NCI-H1694 treated with DMSO at 0.1 percent for 48 hours (cell line): ENCODE measurements at places on chromosomes 5 and 9.
A peak's percentile ranks its signal among the peaks of the same experiment; 100 is the strongest.

DNA sequence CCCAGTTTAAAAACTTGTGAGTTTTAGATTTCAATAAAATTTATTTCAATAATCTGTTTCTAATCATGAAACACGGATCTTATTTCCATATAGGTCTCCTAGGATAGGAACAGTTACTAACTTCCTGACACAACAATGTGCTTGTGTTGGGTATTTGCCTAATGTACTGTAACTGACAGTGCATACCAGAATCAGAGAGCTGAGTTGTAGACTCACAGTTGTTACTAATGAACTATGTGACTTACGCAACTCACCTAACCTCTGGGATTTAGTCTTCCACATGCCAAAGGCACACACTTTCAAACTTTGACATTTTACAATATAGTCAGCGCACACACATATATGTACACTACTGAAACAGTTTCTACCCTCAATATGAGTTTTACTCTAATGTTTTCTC, 77.7 kb downstream of the HOMER1 start:
- DNase-seq, result no peak

- DNase-seq, result no peak
Observed at GRCh38 chr5:179774442-179774841, 19.3 kb upstream of the LTC4S start.

- DNase-seq, result peak; percentile 26
Observed at GRCh38 chr9:133615186-133615585, 6.0 kb upstream of the FAM163B start.

GRCh38 chr5:169796731-169797130, 159.7 kb downstream of the DOCK2 start:
- DNase-seq, result no peak

DNA sequence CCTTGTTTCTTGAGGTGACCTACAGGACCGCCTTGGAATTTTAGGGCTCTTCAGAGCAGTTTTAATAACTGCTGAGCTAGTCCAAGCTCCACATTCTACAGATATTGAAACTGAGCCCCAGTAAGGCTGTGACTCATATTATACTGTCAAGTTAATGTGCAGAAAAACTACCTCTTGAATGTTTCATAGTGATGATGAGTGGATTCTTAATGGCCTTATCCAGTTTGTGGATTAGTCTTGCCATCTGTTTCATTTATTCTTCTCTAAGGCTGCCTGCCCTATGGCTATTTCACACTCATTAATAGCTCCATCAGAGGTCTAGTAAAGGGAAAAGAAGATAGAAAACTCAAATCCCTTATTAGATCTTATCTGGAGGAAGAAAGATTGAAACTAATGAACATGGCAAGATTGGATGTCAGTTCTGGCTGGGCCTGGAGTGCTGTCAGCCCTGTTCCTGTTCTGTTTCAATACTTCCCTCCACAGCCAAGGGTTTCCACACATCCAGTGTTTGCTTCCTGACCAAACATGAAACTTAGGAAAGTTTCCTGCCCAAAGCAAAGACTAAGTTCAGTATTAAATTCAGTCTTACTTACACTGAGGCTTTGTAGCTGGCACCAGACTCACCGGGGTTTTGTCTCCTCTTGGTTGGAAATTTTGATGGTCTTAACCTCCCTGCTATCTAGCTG, 215.6 kb upstream of the DMAC1 start:
- DNase-seq, result no peak

DNA sequence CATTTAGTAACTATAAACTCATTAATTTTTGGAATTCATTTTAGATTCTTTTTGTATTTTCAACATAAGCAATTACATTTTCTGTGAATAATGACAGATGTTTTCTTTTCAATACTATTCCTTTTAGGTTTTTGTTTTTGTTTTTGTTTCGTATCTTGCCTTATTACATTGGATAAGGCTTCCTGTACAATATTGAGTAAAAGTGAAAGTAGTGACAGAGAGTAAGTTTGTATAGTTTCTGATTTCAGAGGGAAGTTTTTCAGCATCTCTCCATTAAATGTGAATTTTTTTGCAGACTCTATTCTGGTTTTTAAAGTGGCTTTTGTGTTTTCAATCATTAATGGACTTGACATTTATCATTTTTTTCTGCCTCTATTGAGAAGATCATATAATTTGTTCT, 12.8 kb upstream of the CAMK4 start:
- DNase-seq, result no peak

- no peak for DNase-seq
Observed at GRCh38 chr5:55470282-55470681, 64.5 kb downstream of the PLPP1 start.

DNA sequence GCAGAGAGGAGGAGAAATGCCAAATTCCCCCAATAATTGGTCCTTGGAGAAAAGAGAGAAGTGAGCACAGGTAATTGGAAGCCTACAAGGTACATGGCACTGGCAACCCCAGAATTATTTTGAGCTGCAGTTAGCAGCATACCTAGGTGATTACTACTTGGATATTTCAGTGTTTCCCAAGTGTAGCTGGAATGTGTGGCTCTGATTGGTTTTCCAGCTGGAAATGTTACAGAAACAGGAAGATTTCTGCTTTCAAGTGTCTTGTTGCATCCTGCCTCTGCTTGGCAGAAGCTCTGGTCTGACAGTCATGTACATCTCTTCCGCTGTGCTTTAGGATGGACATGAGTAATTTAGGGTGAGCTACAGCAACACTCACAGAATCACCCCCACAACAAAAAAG, 262.1 kb downstream of the ENC1 start:
- DNase-seq, result no peak
